ENCODE measurements at places on chromosomes 3 and 15.

DNA sequence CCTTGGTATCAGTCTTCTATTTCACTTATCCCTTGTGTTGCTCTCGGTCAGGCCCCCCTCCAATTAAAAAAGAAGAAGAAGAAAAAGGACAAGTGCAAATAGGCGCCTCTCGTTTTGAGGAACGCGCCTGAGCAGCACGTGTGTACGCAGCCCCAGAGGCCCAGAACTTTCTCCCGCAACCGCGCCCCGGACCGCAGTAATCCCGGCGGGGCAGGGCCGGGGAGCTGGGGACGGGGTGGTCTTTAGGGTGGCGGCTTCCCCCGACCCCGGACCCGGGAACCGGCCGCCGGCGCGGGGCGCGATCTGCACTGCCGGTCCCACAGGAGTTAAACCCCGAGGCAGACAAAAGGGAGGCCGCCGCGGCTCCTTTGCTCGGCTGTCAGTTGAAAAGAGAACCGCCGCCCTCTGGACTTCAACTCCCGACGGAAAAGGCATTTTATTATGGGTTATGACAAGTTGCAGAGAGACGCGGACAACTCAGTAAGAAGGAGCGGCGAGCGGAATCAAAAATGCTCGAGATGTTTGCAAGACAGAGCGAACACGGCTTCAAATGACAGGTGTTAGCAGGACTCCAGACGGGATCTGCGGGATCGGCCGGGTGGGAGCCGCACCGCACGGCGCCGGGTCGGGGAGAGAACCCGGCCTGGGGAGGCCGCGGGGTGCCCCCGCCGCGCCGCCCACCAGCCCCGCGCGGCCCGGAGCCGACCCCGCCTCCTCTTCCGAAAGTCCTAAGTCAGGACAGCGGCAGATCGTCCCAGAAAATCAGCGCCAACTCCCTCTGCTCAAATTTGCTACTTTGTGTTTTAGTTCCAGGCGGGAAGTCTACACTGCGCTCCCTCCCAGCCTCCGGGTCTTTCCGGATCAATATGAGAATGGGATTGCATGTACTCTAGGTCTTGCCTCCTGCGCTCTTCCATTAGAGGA is 79.0 kb downstream of the NR2F2 start:
- no peak for DNase-seq

- DNase-seq = no peak
Measured at GRCh38 chr15:74406992-74407705, 26.6 kb downstream of the SEMA7A start.

GRCh38 chr15:33923446-33923845 is 44.9 kb upstream of the CHRM5 start:
- no peak for DNase-seq

DNA sequence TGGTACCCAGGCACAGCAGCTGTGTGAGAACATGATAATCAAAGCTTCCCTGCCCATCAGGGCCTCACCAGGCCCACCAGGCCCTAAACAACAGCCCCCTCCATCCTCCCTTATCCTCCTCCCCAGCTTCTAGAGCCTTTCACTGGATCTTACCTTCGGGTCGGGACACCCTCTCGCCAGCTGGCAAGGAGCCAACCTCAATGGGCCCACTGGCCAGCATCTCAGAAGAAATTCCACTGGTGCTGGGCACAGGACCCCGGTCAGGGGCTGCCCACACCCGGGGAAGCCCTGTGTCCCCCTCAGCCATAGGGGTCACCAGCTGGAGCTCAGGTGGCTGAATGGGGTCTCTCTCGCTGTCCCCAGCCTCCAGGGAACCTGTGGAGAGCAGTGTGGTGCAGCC is 6.8 kb upstream of the QARS1 start:
- DNase-seq = no peak

DNA sequence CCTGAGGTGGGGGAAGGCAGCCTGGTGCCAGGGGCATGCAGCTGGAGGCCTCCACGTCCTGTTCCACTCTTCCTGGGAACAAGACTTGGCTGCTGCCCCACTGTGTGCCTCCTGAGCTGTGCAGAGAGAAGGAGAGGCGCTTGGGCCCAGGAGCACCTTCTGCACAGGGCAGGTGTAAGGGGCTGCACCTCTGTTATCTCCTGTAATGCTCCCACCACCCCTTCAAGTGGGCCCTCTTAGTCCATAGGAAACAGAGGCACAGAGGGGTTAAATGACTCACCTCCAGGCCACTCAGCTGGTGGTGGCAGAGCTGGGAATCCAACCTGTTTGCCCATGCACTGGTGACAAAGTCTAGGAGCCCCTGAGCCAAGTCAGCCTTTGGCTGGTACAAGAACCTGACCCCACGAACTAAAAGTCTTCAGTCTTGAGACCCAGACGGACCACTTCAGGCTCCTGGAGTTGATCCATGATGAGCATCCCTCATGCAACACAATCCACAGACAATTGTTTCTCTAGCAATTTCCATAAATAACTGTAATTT is 93.2 kb downstream of the IQSEC1 start:
- no peak for DNase-seq

GRCh38 chr3:115623044-115623868 is at the start of gene GAP43:
Gene GAP43, plus strand, starts transcription at chr3:115623510. Its CDS starts 180 bp downstream, at chr3:115623690.
- DNase-seq = peak; percentile 48

DNA sequence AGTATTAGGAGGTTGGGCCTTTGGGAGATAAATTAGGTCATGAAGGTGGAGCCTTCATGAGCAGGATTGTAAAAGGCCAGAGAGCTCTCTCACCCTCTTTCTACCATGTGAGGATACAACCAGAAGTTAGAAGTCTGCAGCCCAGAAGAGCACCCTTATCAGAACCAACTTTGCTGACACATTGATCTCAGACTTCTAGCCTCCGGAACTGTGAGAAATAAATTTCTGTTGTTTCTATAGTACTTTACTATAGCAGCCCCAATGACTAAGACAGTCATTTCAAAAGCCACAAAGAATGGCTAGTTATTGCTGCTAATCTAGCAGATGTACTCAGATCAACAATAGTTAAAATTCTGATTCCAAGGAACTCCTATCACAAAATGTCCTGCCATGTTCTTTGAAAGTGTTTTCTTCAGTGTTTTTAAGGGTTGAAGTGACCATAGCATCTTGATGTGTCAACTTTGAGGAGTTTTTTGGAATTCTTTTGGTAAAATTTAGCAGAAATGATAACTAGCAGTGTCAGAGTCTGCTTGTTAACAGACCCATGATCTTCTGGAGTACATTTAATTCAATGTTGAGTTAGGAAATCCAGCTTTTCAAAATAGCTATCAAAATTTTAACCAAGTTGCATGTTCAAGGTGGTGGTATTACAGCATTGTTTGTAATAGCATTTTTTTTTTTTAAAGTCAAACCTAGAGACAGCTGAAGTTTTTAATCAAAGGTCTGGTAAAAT is 10.3 kb downstream of the DZIP3 start:
- no peak for DNase-seq

DNA sequence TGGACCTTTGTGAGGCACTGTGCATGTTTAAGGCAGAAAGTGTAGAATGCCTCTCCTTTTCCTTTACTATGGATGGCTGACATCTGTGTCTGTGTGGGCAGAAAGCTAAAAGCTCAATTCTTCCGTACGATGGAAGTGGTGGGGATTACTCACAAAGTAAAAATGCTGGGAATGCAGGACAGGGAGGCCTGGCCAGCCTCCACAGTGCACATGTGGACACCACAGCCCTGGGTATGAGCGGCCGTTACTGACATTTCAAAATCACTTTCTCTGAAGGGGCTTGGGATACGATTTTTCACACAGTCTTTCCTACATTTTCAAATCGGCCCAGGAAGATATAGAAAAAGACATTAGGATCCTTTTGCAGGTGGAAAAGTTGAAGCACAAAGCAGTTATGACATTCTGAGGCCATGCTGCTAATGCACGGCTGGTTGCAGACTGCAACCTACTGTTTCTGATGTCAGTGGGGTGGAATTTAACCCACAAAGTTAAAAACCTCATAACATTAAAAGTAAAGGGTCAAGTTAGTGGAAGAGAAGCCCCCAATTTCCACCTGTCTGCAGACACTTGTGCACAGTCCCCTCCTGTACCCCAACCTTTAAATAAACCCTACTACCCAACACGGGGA is 27.9 kb downstream of the EHD4 start:
- peak; percentile 67 for DNase-seq

DNA sequence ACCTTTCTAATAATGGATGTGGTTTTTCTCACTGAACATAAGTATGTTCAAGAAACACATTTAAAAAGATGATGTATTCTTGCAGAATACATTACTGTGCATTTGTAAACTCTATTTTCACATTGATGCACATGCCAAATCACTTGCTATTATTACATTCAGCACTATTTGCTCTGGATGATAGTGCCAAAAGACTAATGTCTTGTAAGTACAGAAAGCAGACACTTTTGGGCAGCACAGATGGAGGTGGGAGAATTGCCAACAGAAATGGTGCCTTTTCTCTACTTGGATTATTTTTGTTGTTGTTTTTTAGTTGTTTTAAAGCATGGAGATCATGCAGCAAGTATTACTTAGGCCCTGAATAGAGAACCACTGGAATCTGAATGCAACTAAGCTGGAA is 10.2 kb upstream of the FGF12 start:
- DNase-seq = no peak

GRCh38 chr3:172153335-172153861 is 114.0 kb downstream of the FNDC3B start:
- peak; percentile 93 for DNase-seq

- DNase-seq = no peak
Measured at GRCh38 chr3:128933922-128934253, 54.5 kb downstream of the ACAD9 start.

- peak; percentile 21 for DNase-seq
Measured at GRCh38 chr15:41822957-41823356, 4.9 kb upstream of the JMJD7 start.

DNA sequence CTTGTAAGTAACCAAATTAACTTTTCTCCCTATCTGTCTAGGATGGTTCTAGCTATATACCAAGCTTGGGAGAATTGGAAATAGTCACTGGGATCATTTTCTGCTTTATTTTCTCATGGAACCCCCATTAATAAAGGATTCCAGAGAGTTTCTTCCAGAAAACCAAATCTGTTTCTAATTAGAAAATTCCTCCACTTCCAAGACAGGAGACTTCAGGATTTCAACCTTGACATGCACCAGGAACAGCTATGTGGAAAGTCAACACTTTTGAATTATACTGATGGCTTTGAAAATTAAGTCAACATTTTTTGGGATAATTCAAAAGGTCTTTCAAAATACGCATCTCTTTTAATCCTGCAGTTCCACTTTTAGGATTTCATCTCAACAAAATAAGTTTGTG is 138.3 kb downstream of the MEX3B start:
- DNase-seq = no peak

DNA sequence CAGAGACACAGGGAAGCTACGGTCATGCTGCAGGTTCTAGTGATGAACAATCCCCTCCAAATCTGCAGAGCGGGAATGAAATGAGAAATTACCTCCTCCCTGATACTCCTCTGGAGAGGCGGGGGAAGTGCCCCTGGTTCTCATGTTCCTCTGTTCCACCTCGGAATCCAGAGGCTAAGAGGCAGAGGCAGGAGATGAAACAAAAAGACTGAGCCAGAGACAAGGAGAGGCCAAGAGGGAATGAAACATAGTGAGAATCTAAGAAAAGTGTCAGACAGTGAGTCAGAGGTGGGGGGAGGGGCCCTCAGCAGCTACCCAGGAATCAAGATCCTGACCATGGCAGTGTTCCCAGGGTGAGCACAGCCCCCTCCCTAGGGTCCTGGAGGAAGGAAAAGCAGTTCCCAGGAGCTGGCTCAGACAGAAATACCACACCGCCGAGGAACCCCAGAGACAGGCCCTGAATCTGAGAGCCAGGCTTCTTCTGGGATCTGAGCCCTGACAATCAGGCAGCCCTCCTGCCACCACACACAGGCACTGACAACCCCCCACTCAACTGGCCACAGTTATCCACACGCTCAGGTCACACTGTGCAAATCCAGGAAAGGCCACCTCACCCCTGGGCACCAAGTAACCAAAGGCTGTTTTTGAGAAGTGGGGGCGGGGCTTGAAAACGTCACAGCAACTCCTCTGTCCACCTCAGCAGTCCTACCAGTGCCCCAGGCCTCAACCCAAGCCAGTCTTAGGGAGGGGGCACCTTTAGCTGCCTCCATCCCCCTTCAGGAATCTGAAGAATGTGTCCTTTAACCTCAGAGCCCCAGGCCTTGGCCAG is 2.4 kb downstream of the CSRNP1 start:
- peak; percentile 93 for DNase-seq

DNA sequence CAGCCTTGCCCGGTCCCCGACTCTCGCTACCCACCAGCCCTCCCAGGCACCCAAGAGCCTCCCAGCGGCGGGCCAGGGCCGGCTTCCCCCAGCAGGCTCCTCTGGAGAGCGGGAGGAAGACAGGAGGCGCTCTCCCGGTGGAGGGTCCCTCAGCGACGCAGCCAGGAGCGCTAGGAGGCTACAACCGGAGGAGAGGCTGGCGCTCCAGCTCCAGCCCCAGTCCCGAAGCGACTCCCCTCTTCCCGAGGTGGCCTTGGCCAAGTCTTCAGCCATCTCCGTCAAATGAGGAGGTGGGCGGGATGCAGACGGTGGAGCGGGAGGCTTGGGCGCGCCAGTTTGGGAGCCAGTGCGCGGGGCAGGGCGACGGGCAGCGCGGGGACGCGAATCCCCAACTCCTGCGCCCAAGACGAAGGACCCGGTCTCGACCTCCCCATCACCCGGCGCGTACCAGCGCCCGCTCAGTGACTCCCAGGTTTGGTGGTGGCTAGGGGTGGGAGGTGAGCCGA is 722 bp downstream of the CHRNA3 start:
- DNase-seq = no peak

GRCh38 chr3:157460253-157460652 is 23.6 kb downstream of the PTX3 start:
- DNase-seq = no peak

GRCh38 chr3:195032955-195033354 is 238.0 kb downstream of the XXYLT1 start:
- no peak for DNase-seq

GRCh38 chr3:187677604-187678003 is 7.4 kb upstream of the SST start:
- DNase-seq = no peak

GRCh38 chr3:191915712-191916111 is 454.7 kb downstream of the PYDC2 start:
- no peak for DNase-seq

DNA sequence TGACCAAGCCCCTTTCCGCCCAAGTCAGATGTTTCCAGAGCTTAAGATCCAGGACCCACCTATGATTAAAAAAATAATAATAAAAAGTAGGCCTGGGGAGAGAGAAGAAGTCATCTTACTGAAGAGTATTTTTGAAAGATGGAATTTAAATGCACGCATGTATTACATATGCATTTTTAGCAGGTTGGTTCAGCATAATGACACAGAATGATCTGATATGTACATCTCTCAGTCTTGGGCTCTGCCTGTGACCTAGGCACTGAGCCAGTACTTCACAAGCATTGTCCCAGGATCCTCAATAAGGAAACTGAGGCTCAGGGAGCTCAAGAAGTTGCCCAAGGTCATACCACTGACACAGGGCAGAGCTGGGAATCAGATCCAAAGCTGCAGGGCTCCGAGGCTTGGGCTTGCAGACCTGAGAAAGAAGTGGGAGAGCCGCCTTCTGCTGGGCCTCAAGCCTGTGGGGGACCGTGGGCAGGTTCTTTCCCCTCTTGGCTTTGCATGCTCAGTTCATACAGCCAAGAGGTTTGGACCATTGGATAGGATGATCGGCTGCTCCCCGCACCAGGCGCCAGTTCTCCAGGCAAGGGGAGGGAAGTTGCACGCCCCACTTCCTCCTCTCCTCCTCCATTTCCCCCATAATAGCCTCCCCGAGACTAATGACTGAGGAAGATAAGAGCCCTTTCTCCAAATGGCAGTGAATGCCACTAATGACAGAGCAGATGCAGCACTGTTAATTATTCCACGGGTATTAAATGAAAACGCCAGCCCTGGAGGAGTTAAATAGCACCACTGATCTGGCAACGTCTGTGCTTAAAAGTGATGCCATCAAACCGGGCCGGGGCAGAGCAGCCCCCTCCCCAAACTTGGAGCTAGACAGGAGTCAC is 6.9 kb downstream of the SLC6A1 start:
- no peak for DNase-seq

GRCh38 chr15:52784799-52785671 is 5.1 kb downstream of the ONECUT1 start:
- DNase-seq = no peak

All from left cardiac atrium (tissue), 4 donors.